ENCODE measurements at places on chromosomes 16 and 17.

DNA sequence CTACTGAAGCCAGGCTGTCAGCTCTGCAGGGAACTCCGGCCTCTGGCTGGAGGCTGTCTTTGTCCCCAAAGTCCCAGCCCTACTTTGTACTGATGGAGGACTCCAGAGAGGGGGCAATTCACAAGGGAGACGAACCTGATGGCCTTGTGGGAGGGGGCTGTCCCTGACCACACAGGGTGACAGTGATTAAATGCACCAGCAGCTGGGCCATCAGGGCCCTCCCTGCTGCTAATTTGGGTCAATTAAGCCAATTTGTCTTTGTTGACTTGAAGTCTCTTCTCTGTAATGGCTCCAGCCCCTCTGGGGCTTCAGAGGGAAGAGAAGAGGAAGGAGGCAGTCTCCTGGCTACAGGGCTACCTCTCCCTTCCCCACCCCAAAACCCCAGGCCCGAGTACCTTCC is 22.0 kb downstream of the TMEM132E start:
- DNase-seq = no peak

DNA sequence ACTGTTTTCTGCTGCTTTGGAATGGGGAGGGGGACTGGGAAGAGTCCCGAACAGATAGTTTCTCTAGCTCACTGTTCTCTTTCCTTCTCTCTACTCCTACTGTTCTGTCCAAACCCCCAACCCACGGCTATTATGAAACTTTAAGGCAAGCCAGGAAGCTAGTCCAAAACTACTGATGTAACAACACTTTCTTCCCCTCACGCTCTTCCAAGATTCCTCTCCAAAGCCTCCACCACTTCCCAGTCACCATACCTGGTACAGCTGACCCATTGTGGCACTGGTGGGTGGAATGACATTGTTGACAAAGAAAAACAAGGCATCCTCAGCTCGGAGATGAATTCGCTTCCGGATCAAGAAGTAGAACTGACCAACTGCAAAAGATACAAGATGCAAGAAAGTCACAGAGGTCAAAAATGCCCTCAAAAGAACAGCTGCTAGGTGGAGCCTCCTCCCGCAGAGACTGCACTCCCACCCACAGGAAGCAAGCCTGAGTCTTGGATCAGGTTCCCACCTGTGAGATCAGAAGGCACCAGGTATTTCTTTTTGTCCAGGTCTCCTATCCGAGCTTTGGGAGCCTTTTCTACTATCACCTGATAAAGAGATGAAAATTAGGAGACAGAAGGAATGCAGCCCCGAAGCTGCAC is 1.0 kb downstream of the GABARAP start:
- no peak for DNase-seq

DNA sequence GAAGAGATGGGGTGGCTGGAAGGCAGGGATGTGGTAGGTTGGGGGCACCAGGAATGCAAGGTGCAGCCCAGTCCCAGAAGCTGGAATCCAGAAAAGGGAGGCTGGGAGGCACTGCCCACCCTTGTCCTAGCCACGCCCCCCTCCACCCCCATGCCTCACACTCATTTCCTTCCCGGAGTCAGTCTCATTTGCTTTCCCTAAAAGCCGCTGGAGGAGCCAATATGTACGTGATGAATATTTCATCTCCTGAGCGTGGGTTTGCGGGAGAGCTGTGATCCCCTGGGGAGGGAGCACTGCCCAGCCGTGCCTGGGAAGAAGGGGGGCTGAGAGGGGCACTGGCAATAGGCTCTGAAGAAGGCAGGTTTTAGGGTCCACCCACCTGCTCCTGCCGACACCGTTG is 124.5 kb upstream of the LHX1 start:
- no peak for DNase-seq

DNA sequence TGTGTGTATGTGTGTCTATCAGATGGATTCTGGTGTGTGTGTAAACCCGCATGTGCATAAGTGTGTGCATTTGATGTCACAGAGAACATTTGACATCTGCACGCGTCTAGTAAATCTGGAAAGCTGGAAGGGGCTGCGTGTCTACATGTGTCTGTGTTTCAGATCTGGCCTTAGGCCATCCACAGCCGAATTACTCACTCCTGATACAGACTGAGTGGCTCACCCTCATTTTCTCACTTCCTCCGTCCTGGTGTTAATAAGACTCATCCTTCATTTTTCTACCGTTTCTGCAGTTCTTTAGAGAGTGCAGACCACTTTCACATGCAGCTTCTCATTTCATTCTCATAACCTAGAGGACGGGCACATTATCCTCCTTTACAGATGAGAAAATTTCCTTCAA is 491.6 kb downstream of the CDH13 start:
- DNase-seq = no peak

GRCh38 chr17:63082273-63082861 is 116.3 kb downstream of the TANC2 start:
- DNase-seq = no peak

- DNase-seq = no peak
Observed at GRCh38 chr17:73643001-73643851, 1.0 kb downstream of the SDK2 start.

GRCh38 chr16:50195276-50195675 is 42.2 kb downstream of the TENT4B start:
- no peak for DNase-seq

DNA sequence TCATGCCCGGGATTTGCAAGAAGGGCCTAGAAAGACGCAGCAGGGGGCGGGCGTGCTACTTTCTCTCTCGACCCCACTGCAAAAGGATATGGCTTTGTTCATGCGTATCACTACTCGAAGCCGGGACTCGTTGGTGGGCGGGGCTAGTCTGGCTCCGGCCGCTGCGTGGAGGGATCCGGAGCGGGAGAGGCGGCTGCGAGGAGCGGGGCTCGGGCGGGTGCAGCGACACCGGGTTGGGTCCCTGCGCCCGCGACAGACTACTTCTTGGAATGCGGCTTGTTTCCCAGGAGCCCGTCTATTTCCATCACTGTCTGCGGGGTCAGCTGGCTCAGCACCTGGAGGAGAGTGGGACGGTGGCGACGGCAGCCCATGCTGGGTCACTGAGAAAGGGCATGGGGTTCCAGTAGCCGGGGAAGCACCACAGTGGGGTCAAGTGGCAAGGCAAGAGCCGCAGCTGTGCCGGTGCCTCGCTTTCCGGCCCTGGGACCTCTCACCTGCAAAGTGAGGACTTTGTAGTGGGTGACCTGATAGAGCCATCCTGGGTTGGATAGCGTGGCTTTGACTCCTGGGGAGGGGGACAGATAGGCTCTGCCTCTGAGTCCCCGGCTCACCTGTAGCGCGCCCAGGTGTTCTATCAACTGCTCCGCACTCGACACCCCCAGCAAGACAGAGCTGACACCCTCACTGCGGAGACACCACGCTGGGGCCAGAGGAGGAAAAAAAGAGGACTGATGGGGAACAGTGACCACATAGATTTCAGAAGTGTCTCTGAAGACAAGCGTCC is 6.6 kb downstream of the KCNAB3 start:
- no peak for DNase-seq

DNA sequence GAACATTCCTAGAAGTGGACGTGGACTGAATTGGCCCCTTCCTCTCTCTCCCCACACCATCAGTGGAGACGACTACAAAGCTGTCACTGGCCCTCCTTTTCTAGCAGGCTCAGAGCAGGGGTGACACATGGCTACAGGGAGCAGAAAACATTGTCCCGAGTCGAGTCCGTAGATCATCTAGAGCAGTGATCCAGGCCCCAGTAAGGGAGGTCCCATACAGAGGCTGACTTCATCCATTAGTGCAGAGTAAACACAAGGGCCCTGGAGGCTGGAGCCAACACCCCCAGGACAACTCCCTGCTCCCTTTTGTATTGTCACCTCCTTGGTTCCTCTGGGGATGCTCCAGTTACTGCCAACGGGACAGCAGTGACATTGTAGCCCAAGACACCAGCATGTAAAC is 130.7 kb downstream of the CMIP start:
- DNase-seq = no peak

GRCh38 chr17:6497496-6498221 is 53.4 kb downstream of the PIMREG start:
- DNase-seq = no peak

GRCh38 chr17:17071531-17072360 is 29.5 kb downstream of the MPRIP start:
- DNase-seq = no peak

DNA sequence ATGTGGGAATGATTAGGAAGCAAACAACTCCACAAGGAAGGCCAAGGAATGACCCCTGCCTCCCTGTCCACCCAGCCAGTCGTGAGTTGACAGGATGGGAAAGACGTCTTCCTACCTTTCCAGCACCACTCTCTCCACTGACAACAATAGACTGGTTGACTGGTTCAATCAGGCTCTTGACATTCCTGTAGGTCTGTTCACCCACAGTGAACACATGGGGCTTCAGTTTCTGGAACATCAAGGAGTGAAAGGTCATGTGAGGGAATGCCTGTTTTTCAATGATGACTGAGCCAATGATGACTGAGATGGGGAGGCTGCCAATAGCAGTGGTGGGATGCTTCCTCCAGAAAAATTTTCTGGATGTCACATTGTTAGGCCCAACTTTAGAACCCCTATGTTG is 9.6 kb downstream of the MYO19 start:
- no peak for DNase-seq

DNA sequence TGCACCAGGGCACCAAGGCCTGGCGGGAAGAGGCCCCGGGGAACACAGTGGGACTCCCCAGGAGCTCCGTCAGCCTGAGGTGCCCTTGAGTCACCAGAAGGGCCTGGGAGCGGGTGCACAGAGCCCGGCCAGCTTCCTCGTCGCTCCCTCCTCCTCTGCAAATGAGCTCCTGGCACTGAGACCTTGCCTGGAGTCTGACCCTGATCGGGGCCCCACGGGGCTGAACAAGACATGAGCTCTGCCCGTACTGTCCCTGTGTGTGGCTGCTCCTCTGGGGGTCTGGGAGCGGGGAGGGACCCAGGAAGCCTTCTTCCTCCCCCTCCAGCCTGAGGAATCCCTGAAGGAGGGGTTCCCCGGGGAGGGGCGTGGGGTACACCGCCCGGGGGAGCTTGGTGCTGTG is 36.4 kb upstream of the SSTR5 start:
- DNase-seq = no peak

GRCh38 chr16:4214215-4214621 is 27.7 kb downstream of the SRL start:
- DNase-seq = no peak

- DNase-seq = no peak
Observed at GRCh38 chr17:81888105-81888987, 3.0 kb downstream of the ALYREF start.

GRCh38 chr16:81700780-81701165 is 78.3 kb upstream of the PLCG2 start:
- DNase-seq = no peak

- DNase-seq = no peak
Observed at GRCh38 chr16:84048270-84048669, 5.7 kb upstream of the SLC38A8 start.

GRCh38 chr17:79843816-79844800 is 4.9 kb upstream of the CBX4 start:
- DNase-seq = no peak

DNA sequence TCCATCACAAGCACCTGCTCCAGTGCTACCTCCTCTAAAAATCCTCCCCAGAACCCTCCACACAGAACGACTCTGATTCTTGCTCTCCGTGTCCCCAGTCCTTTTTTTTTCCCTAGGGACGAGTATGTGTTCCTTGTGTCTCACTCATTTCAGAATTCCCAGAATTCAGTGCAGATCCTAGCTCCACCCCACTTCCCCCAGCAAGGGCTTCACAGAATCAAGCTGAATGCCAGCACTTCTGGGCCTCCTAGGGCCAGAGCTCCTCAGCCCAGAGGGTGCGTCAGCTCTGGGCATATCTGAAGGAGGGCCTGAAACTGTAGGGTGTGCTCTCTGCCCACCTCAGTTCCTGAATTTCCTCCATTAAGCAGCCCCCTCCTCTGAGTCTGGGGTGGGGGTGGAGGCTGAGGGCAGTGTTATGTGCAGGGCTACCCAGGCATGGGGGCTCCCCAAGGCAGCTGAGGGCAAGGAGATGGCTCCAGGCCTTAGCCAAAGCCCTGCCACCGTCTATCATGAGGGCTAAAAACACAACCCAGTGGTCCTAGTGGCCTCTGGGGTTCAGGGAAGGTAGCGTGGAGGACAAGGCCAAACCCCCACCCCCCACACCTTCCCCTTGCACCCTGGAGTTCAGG is 6.5 kb downstream of the UNC119 start:
- DNase-seq = no peak

DNA sequence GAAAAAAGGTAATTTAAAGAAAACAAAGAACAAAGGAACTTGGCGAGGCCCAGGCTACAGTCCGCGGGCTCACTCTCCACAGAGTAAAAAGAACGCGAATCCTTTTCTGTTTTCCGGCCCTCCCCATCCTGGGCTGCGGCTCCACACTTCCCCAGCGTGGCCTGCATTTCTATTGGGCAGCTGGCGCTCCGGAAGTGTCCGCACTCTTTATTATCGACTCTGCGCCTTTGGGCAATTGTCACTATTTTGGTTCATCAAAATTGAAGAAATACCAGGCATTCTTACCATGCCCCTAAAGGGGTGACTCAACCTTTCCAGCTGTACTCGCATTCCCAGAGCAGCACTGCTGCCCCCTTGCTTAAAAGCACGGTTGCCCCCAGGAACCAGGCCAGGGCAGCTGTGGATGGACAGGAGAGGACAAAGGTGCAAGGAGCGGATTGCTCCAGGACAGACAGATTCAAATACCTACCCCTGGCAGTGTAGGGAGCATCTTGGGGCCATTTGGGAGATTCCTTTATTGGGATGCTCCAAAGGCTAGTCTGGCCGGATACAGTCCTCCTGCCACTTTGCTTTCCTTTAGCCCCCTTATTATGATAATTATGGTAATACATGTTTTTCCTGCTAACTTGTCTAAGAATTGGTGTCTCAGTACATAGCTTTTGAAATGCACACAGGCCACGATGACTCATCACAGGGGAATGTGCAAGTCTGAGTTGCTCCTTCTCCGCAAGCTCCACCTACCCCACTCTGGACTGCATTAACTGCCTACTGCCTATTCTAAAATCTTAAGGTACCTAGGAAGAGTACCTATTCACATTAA is 985 bp upstream of the SLFN12 start:
- DNase-seq = no peak

- no peak for DNase-seq
Observed at GRCh38 chr16:70736465-70737376, 50.9 kb upstream of the MTSS2 start.

- peak; percentile 49 for DNase-seq
Observed at GRCh38 chr17:17859909-17860765, 23.4 kb upstream of the SREBF1 start.

Measured in SHP77 treated with DMSO at 0.1 percent for 48 hours (cell line).